ENCODE measurements at places on chromosomes 6 and 20.

DNA sequence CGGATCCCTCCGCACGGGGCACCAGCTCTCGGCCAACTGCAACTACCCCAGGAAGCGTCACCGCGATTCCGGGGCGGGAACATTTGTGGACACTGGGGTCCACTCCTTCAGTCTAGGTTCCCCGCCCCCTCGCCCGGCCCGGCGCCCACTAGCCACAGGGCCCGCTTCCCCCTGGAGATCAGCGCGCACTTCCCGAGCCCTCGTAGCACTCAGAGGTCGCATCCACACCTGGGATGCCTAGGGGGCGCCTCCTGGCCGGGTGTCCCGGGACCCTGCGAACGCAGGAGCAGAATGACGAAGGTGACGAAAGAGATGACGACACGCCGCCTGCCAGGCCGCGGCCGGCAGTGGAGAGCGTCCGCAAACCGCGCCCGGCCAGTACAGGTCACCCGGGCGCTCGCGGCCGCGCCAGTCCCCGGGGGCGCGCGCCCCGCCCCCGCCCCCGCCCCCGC is 309 bp upstream of the AIG1 start:
- peak; percentile 93 for DNase-seq

GRCh38 chr6:133855991-133856370 is 32.9 kb upstream of the TCF21 start:
- DNase-seq = no peak

DNA sequence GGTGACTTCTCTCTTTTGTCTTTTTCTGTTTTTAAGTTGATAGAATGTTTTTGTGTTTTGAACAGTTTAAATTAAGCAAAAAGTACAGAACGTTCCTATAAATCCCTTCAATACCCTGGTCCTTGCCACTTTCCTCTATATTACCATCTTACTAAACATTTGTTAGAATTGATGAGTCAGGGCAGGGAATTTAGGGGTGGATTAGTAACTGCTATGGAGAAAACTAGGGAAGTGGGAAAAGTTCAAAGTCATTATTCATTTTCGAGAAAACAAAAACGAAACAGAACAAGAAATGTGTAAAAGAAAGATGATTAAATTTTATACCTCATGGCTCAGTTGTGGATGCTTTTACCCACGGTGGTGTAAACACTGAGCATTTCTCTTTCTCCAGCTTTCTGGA is 240.4 kb upstream of the SULF2 start:
- no peak for DNase-seq

GRCh38 chr6:75488033-75488432 is 5.6 kb downstream of the FILIP1 start:
- no peak for DNase-seq

- no peak for DNase-seq
Observed at GRCh38 chr6:73965539-73966029, 269.6 kb downstream of the CD109 start.

DNA sequence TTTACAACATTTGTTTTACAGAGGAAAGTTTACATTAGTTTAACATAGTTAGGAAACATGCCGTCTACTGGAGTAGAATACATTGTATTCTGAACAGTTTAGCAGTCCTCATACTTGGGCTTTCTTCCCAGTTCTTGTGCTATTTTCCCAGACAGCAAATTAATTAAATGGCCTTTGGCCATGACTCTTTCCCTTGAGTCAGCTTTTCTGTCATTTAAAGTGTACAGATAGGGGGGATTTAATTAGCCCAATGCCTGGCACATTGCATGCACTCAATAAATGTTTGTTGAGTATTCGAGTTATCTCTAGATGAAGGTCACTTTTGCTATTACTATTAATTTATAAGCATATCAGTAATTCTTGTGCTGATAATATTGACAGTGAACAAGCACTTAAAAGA is 1.6 kb downstream of the TMEM244 start:
- DNase-seq = no peak

DNA sequence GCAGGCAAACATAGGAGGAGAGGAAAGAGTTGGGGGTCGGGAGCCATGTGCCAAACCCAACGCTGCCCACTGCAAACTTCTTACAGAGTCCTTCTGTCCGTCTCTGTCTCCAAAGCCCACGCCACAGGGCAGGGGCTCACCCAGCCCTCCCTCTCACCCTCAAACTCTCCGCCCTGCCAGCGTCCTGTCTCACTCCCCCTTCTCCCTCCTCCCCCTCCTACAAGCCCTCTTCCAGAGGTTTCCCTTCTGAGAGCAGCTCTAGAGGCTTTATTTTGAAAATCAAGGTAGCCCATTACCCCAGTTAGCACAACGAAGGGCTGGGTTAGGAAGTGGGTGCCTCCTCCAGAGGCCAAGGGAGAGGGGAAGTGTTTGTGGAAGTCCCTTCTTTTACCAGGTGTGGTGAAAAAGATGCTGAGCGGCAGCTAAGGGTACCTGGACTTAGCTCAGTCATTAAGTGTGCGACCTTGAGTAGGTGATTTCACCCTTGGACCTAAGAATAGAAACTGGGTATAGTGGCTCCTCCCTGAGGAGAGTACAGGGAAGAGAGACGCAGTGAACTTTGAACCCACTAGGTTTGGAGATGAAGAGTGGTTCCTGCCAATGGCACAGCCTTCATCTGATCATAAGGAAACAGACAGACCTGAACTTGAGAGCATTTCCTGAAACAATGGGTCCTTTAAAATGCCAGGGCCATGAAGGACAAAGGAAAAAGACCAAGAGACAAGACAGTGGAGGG is 123.8 kb downstream of the BANF2 start:
- no peak for DNase-seq

DNA sequence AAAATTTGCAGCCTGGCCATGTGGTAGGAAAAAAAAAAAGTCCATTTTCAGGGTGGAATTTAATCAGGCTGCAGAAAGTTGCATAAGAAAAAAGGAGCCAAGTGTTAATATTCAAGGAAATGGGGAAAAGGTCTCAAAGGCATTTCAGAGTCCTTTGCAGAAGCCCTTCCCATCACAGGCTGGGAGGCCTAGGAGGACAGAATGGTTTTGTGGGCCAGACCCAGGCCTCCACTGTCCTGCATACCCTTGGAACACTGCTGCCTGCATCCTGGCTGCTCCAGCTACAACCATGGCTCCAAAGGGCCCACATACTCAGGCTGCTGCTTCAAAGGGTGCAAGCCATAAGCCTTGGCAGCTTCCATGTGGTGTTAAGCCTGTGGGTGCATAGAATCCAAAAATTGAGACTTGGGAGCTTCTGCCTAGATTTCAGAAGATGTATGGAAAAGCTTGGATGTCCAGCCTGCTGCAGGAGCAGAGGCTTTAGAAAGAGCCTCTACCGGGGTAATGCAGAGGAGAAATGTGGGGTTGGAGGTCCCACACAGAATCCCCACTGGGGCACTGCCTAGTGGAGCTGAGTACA is 239.0 kb upstream of the STXBP5 start:
- no peak for DNase-seq

Measured in CD14-positive monocyte (primary cell).